NCI-H524 treated with DMSO at 0.1 percent for 48 hours (cell line): ENCODE measurements at places on chromosomes 12 and 14.

DNA sequence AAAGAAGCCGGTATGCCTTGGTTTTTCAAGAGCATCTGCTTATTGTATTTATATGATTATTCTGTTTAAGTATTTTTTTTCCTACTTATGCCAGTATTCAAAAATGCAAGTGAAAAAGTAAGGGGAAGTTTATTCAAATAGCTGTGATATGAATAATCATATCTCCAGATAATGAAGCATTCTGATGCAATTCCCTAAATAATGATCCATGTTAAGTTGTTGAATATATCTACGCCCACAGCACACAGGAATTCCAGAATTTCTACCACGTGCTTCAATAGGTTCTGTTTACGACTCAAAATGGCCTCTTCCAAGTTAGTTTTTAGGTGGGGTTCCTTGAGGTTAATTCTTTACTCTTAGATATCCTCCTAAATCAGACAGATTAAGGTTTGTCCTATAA, 208.3 kb downstream of the NAV3 start:
- no peak for DNase-seq

- no peak for DNase-seq
Observed at GRCh38 chr12:80684077-80684495, 23.3 kb upstream of the MYF6 start.

- no peak for DNase-seq
Observed at GRCh38 chr14:49857427-49858003, 4.9 kb upstream of the NEMF start.

- DNase-seq: no peak
Observed at GRCh38 chr14:32683679-32684078, 255.0 kb upstream of the NPAS3 start.

GRCh38 chr14:47966076-47966810, 290.8 kb upstream of the MDGA2 start:
- no peak for DNase-seq

DNA sequence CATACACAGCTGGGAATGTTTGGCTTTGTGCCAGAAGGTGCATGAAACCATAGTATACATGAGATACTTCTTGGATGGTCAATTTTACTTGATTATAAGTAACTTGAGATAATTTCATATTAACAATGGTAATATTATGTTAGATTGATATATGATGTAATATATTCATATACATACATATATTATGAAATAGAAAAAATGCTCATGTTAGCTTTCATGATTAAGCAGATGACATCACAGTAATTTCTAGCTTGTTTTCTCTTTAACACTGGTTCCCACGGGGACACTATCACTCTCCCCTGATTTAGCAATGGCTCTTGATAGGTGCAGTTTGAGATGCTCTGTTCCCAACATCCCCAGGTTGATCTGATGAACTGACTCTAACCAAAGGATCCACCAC, 35.4 kb upstream of the NTF3 start:
- no peak for DNase-seq

GRCh38 chr14:61569812-61570548, 125.3 kb upstream of the HIF1A start:
- no peak for DNase-seq

DNA sequence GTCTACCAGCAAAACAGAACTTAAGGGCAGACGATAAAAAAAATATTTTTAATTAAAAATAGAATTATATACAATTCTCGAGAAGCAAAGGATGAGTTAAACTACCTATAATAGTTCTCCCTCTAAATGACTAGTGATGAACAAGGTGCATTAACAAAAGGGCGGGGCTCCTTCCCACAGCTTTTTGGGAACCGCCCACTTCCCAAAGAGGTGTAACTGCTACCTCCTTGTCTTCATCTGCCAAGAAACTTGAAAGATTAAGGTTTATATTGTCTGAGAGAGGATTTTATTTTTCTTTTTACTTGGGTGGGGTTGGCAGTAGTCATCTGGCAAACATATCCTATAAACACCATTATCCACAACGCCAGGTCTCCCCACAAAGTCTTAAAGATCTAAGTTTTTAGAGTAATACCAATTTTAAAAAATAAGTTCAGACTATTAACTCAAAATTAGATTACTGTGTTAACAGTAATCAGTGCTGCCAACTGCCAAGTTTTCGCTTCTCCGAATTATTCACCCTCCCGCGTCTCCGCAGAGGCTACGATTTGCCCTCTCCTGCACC, 938 bp downstream of the RALGAPA1 start:
- no peak for DNase-seq

GRCh38 chr14:22842211-22843122, 6.1 kb downstream of the MMP14 start:
- no peak for DNase-seq

DNA sequence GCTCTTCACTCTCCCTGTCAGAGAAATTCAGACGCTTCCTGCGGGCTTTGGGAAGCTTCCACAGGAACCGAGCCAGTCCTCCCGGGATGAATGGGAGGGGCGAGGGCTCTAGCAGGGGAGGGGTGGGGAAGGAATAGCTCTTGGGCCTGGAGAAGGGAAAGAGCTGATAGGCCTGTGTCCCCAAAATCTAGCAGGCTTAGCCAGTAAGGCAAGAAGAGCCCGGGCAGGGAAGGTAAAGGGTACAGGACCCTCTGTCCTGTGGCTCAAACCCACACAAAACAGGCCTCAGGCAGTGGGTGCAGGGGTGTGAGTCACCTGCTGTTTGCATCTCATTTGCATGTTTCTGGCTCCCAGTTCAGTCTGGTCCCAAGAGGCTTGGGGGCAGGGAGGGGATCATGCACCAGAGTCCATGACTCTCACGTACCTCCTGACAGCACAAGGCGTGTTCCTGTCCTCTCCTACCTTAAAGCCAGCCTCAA, 8.7 kb upstream of the SMUG1 start:
- no peak for DNase-seq

DNA sequence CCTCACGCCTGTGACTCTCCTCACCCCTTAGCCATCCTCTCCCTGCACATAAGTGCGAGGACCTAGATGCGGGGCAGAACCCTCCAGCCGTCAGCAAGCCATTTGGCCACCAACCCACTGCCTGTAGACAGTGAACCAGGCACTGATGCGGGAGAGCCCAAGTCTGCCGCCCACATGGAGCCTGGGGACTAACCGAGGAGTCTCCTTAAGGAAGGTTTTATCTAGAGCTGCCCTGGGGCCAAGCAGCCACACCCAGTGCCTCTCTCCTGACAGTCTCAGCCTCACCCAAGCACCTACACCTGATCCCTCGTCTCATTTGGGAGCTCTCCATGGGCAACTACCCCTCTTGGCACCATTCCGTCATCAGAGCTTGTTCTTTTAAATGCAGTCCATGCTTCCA, 72.7 kb downstream of the CHGA start:
- DNase-seq: no peak

GRCh38 chr14:104925214-104925854, 655 bp downstream of the PLD4 start:
- no peak for DNase-seq

GRCh38 chr14:63890553-63890952, 37.7 kb downstream of the SYNE2 start:
- DNase-seq: no peak

DNA sequence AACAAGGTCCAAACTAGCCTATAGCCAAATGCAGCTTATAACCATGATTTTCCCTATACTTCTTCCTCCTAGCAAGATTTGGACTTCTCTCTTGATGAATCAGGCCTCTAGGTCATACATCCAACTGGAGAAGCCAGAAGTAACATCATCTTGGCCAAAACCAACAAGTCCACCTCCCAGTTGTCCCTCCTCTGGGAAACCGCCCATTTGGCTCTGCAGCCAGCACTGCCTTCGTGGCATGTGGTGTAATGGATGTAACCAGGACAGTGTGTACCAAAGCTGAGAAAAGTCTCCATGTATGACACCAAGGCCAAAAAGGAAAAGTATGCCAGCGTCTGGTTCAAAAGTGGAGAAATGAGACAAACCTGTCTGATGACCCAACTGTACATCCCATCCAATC, 59.3 kb upstream of the VASH1 start:
- DNase-seq: no peak

DNA sequence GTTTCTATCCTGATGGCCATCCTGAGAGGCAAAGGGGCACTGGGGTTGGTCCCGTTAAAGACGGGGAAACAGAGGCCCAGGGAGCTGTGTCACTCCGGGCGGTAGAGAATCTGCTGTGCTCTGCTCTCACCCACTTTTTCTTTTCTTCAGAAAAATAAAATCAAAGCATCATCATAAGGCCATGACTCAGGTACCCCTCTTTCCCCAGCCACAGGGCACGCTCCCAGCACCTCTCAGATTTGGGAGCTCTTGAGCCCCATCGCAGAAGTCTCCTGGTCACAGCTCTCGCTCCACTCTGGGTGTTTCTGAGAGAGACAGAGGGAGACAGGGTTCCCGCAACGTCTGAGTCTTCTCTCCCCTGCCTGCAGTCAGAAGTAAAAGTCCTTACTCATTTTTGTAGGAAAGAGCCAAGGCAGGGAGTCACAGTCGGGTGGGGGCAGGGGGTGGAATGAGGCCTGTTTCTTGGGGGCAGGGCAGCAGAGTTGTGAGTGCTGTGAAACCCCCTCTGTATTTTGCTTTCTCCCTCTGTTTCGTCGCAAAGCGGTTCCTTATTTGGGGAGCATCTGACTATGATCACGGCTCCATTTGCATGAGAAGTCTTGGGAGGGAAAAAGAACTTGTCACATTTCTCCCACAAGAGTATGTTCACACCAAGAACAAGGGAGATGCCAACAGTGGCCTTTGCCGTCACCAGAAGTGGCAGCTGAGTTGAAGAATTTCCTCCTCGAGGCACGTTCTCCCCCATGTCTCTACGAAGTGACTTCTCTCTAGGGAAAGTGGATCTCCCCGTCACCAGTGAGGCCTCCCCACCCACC, 139.0 kb downstream of the BCL11B start:
- no peak for DNase-seq

GRCh38 chr12:12799163-12799920, 13.8 kb upstream of the DDX47 start:
- no peak for DNase-seq

DNA sequence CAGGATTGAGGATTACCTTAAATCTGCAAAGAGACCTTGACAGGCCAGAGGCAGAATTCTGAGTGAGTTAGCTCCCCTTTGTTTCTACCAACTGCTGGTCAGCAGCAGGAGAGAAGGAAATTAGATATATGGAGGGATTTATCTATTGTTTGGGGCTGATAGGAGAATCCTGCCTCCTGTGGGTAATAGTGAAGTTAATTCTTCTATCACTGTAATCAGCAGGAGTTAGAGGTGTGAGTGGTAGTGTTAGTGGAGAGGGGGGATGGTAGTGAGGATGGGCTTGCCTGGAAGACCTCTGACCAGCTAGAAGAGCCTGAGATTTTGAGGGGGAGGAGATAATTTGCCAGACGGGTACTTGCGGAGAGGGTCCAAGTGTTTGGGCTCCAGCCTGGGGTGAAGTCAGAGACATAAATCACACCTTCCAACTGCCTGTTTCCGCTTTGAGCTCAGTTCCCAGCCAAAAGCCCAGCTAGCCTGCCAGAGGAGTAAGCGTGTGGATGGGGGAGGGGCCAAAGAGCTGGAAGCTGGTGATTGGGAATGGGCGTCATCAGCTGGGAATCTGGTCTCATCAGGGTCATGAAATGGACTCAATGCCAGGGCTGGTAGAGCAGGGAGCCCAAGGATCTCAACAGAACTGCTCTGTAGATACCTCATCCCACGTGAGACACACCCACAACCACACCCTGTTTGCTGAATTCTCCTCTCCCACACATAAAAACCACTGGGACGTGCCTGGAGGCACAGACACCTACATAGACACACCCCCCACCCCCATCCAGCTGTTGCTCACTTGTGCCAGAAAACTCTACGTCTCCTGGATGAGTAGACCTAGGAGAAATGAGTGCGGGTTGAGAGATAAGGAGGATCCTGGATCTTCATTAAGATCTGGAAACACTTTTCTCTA, 13.1 kb upstream of the ITGA5 start:
- DNase-seq: no peak

DNA sequence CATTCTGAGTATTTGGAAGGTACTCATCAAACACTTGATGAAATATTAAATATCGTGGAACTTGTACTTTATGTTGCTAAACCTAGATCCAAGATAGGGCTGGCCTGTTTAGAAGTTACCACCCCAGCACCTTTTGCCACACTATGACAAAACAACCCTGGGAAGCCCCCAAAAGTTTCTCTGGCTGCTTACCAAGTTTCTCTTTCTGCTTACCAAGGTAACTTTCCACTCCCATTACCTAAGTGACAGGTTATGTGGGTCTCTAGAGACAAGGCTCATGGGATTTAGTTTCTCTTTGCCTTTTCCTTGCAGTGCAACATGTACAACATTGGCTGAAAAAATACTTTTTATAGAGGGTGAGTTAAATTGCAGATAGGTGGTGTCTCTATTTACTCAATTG, 28.9 kb upstream of the PPM1A start:
- no peak for DNase-seq

DNA sequence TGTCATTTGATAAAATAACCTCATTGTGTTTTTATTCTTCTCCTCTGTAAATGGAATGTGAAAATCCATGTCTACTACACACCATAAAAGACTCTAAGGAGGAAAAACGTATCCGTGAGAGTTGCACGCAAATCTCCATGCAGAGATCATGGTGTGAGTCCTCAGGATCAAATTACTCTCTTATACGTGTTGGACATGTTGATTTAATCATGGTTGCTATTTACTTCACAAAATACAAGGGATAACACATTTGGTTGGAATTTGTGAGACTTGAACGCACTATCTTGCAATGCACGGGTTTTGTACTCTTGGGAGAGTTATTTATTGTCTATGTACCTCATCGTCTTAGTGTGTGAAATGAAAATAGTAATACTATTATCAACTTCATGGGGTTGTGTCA, 128.0 kb upstream of the RASSF8 start:
- DNase-seq: no peak

GRCh38 chr12:132672116-132672515, 15.0 kb downstream of the POLE start:
- no peak for DNase-seq

DNA sequence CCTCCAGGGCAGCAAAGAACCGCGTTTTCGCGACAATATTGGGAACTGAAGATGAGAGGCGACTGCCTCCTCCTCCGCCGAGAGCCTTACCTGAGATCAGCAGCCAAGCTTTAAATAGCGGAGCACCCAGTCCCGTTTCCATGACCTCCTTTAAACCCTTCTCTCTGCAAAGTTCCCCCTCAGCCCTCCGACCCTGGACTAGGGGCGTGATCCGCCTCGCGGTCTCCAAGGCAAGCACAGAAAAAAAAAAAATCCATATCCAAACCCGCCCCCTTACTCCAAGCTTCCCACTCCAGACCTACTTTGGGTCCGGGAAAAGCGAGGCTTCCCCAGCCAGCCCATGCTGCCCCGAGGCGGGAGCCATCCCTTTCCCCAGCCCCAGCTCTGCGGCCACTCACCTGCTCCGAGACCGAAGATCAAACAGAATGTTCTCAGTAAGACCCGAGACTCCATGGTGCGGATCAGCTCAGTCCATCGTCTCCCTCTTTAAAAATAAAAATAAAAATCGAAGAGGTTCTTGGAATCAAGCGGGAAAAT, 630 bp downstream of the NELL2 start:
- peak; percentile 46 for DNase-seq

GRCh38 chr12:119704065-119704747, 36.3 kb downstream of the PRKAB1 start:
- DNase-seq: no peak

- no peak for DNase-seq
Observed at GRCh38 chr14:64645220-64645892, 58.9 kb upstream of the PLEKHG3 start.

- no peak for DNase-seq
Observed at GRCh38 chr12:19430988-19431387, 8.3 kb upstream of the AEBP2 start.
